Epithelial cell of umbilical artery (primary cell): ENCODE measurements at places on chromosomes 1 and 21. TPM values are rescaled to one million over a fixed set of nuclear protein-coding genes. Genes with fewer than 3 reads are reported as not detected.

Gene TRAF3IP3
- total RNA-seq: under 0.01 TPM in 1 of 2 replicates, not detected in the other

Gene SPRR2B
- not detected in 2 replicates for total RNA-seq

Gene CD1E
- not detected in 2 replicates for total RNA-seq

Gene TCEA3
- total RNA-seq: 0.32 and 0.91 TPM in 2 replicates
